ENCODE measurements at places on chromosomes 1 and 21.

- no peak for DNase-seq
Measured at GRCh38 chr1:153764310-153764709, 10.9 kb upstream of the SLC27A3 start.

DNA sequence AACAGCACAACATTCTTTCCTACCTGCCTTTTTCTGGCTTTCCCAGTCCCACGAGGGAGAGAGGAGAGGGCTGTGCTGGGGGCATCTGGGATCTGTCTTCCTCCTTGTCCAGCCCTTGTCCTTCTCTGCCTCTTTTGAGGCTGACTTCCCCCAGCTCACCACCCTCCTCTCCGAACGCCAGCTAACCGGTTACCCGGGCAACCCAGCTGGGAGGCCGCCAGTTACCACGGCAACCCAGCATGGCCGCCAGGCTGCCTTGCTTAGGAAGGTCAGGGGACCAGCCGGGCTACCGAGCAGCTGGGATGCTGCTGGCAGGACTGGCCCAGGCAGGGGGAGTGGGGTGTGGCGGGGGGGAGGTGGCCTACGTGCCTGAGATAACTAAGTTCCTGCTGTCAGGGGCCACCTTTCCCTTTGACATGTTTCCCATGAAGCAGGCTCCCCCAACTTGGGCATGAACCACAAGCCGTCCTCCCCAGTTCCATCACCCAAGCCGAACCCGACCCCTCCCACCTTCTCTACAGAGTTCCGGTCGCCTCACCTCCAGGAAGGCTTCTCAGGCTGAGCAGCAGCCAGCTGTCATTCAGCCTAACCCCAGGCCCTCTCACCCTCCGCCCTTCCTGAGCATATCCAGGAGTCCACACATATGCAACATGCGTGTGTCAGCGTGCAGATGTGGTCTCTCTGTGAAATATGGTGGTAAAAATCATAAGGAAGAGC, 8.7 kb downstream of the PLEKHA6 start:
- peak; percentile 85 for DNase-seq

GRCh38 chr1:228006786-228007048, at the start of gene WNT3A:
TSS of gene WNT3A (plus strand) at chr1:228006998. CDS start at chr1:228007129, 131 bp downstream.
- DNase-seq = no peak

GRCh38 chr1:42340901-42341300, 5.9 kb upstream of the FOXJ3 start:
- no peak for DNase-seq

- DNase-seq = no peak
Measured at GRCh38 chr1:206679738-206680211, 4.9 kb upstream of the MAPKAPK2 start.

- no peak for DNase-seq
Measured at GRCh38 chr1:81921851-81922462, 121.2 kb downstream of the ADGRL2 start.

DNA sequence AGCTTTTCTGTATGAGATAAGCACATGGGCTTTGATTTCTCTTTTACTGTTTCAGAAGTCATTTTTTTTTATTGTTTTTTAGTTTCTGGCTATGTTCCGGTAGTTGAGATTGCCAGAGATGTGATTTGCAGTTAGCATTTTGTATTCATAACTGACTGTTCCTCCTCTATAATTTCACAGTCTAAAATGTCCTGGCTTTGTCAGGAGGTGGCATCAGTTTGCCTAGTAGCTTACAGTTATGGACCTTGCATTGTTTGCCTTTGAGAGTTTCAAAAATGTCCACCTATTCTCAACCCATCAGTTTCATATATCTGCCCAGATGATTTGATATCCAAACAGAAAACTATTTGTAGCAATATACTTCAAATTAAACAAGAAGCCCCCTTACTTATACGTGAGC, 39.5 kb upstream of the ST6GALNAC3 start:
- peak; percentile 13 for DNase-seq

DNA sequence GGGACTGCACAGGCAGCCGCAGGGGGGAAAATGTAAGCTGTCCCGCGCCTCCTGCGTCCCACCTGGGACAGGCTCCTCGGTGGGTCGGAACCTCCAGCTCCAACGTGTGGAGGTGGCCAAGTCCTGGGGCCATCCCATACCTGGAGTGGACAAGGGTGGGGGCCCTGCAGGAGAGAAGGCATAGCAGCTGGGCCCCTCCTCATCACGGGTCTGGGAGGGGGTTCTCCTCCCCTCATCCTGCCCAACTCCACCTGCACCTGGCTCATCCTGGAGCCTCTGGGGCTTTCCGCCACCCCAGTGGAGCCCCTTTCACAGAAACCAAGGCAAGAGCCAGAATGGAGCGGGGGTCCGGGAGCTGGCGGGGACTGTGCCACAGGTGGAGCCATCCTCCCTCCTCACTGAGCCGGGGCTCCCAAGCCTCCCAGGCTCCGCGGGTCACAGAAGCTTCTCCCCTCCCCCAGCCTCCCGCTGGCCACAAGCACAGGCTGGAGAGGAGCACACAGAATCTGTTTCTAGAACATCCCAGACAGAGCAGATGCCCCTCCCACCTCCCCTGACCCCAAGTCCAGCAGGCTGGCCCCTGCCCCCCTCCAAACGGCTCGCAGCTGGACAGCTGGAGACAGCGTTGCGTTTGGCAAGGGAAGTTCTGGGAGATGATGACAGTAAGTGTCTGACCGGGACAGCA, 65.8 kb downstream of the MEGF6 start:
- DNase-seq = no peak

GRCh38 chr1:30916296-30916695, 7.7 kb upstream of the SDC3 start:
- no peak for DNase-seq

GRCh38 chr21:45872471-45872870, 109.1 kb upstream of the COL6A1 start:
- DNase-seq = no peak

DNA sequence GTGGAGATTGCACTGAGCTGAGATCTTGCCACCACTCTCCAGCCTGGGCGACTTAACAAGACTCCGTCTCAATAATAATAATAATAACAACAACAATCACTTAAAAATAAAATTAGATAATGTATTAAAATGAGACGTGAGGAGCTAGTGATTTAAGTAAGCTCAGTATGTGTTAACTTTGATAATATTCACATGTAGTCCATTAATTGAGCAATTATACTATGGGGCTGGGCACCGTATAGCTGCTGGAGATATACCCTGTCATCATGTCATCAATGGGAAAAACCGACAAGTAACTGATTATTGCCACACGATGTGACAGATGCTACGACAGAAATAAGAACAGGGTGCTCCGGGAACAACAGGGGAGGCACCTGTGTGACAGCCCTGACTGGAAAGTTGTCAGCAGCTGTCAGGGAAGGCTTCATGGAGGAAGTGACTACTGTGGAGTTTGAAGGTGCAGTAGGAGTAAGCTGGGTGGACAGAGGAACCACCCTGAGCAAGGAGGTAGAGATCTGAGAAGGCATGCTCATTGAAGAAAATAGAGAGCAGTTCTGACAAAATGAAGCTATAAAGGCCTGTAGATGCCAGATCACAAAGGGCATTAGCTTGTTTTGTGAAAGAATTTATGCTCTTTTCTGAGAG, 924 bp upstream of the CAMSAP2 start:
- no peak for DNase-seq

GRCh38 chr1:91809317-91809716, 76.6 kb downstream of the TGFBR3 start:
- no peak for DNase-seq

DNA sequence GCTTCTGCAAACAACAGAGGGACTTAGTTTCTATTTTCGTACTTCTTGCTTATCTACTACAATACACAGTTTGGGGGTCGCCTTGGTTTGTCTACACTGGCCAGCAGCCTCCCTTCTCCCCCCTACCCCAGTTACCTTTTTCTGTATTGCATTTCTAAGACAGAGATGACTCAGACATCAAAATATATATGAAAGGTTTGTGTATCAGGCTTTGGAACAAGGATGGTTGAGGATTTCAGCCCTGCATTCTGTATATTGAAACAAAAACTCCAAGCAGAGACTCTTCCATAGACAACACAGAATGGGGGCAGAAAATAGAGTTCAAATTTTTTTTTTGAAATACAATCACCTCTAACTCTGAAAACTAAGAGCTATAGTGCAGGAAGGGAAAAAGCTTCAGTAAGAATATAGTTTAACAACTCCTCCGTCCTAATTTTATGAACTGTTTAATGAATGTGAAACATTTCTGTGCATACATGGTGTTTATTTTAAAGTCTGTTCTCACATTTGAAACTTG, 1.9 kb downstream of the SAMD13 start:
- no peak for DNase-seq

GRCh38 chr21:46594276-46594675, 10.6 kb downstream of the S100B start:
- DNase-seq = no peak

DNA sequence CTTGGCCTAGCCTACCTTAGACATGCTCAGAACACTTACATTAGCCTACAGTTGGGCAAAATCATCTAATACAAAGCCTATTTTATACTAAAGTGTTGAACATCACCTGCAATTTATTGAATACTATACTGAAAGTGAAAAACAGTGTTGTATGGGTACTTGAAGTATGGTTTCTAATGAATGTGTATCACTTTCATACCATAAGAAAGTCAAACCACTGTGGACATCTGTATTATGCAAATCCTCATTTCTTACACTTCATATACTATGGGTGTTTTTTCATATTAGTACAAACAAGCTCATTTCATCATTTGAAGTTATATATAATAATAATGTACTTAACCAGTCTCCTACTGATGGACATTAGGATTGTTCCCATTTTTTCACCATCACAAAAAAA, 41.2 kb downstream of the TDRD5 start:
- DNase-seq = no peak

- no peak for DNase-seq
Measured at GRCh38 chr1:14519976-14520375, 78.5 kb upstream of the KAZN start.

DNA sequence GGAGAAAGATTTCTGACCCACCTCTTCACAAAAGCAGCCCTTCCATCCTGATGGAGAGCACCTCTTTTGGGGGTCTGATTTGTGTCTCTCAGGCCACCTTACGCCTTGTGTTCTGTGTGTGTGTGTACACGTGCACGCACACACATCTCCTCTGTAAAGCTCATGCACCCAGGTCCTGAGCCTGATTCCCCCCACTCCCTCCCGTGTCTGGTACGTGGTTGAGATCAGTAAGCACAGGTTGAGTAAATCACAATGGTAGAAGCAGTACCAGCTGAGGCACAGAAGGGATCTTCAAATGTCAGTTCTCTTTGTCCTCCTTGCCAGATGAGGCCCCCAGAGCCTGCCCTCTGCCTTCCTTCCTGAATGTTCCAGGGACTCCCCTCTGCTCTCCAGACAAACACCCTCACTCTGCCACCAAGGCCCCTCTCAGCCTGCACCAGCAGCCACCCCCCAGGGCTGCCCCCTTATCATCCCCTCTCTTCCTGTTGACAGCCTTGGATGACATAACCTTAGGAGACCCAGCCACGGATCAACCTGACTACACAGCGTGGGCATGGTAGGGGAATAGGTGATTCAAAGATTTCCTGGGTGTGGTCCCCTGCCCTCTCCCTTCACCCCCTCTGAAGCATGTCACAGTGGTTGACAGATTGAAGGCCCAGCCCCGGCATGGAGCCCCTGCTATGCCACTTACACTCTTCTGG, 112.8 kb downstream of the HIVEP3 start:
- DNase-seq = no peak

GRCh38 chr1:19854866-19855265, 27.3 kb upstream of the OTUD3 start:
- no peak for DNase-seq

DNA sequence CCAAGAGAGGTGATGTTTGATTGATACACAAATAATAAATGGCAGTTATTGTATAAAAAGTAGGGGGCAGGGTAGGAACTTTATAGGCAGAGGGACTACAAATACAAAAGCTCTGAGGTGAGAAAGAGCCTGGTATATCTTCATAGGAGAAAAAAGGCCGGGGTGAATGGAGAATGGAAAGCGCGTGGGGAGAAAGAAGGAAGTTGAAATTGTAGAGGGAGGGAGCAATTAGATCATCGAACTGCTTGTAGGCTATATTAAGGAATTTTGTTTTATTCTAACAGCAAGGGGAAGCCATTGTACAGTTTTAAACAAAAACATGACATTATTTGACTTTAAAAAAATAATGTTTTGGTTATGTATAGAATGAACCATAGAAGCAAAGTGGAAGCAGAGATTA, 147.4 kb downstream of the PDE4B start:
- DNase-seq = no peak

GRCh38 chr1:89927049-89927448, 67.9 kb upstream of the ZNF326 start:
- no peak for DNase-seq

GRCh38 chr21:46183910-46184624, at the start of gene SPATC1L:
TSS of gene SPATC1L (minus strand) at chr21:46184459. CDS start at chr21:46182816, 1,643 bp downstream.
- DNase-seq = peak; percentile 4

GRCh38 chr1:24536391-24536840, 19.5 kb upstream of the NCMAP start:
- no peak for DNase-seq

- no peak for DNase-seq
Measured at GRCh38 chr1:30845904-30846290, 62.7 kb downstream of the SDC3 start.

- no peak for DNase-seq
Measured at GRCh38 chr1:24228311-24228710, 41.2 kb upstream of the IFNLR1 start.

DNA sequence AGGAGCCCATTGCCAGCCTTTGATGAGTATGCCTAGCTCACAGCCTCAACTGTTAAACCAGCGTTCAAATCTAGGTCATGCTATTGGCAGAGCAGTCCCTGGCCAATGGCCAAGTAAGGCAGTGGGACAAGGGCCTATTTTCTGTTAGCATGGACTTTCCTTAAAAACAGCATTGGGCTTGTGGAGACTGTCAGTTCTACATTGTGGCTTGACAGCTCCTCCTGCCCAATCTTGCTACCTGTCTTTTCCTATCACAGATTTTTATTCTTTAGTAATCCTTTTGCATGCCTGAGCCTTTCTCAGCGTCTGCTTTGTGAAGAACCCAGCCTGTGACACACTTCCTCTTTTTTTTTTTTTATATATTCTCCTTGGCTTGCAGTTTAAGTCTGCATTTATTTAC, 56.4 kb downstream of the DIP2A start:
- DNase-seq = no peak

GRCh38 chr1:183209533-183210158, 23.6 kb downstream of the LAMC2 start:
- DNase-seq = no peak

DNA sequence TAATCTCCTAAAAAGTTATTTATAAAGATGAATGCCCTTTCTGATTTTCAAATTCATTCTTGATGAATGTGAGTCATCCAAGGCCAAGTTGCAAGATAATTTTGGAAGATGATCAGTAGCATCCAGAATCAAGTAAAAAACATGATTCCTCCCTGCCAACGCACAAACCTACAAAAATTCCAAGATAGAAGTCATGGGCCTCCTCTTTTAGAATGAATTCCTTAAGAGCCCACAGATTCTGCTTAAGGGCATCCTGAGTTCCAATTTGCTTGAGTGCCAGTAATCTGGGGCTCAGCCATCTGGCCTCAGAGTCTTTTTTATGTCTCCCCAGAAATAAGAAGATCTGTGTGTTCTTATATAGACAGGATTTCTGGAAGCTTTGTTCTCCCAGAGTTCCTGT, 23.2 kb upstream of the SPATA6 start:
- no peak for DNase-seq

GRCh38 chr1:107750364-107750959, 214.5 kb downstream of the VAV3 start:
- peak; percentile 26 for DNase-seq

- DNase-seq = no peak
Measured at GRCh38 chr21:45114072-45114471, 39.7 kb downstream of the ADARB1 start.

Measured in NCI-H2227 treated with DMSO at 0.1 percent for 48 hours (cell line).